Type B pancreatic cell (in vitro differentiated cells): ENCODE measurements at places on chromosomes 1 and 21. TPM values are rescaled to one million over a fixed set of nuclear protein-coding genes. Genes with fewer than 3 reads are reported as not detected.

The C1QA gene
- total RNA-seq, result 0.69 TPM in 1 of 2 replicates, not detected in the other

The MTARC1 gene
- total RNA-seq, result 11.3 and 18.0 TPM in 2 replicates

The SLAMF9 gene
- total RNA-seq, result not detected in 2 replicates

DNA sequence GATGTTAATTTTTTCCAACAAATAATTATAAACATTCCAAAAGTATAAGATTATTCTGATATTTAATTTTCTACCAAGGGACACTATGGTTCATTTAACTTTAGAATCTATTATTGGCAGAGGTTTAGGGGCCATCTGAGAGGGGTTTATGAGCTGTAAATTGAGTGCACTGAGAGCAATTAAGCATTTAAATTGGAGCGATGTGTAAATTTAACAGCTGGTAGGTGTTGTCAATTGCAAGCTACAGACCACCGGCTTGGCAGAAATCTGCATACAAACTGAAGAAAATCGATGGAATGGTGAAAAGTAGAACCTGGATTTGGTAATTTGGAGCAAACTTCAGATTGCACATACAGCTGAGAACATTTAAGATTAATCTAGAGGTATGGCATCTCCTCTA is 55.8 kb upstream of the MTF2 start:
- DNase-seq, result no peak

DNA sequence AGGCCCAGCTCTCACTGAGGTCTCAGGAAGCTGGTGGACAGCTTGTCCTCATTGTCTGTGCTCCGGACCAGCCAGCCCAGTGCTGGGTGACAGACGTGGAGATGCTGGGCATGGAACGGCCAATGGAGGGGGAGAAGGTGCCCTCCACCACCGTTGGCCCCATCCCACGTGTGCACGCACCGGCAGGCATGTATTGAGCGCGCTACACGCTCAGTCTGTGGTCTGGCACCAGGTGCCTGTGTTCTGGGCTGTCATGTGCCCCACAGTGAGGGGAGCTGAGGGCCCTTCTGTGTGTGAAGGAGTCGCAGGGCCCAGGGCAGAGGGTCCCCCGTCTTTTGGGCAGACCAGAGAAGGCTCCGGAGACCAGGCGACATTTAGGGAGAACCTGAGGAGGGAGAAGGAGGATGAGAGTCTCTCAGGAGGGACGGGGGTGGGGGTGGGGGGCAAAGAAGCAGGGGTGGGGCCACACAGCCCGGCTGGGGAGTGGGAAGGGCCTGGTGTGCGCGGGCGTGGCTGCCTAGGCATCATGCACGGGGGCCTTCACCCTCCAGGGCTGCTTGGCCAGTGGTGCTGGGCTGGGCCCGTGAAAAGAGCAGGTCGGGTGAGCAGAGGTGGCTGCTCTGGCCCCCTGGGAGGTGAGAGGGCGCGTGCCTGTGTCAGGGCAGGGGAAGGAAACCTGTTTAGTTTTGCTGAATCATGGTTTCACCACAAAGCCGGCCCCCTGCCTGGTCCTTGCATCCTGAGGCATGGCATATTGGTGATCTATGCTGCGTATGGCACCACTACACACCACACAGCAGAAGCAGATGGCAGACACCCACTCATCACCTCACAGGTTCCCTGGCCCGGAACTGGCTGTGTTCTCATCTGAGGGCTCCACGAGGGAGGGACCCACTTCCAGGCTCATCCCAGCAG is 86.7 kb upstream of the TTC34 start:
- no peak for DNase-seq

DNA sequence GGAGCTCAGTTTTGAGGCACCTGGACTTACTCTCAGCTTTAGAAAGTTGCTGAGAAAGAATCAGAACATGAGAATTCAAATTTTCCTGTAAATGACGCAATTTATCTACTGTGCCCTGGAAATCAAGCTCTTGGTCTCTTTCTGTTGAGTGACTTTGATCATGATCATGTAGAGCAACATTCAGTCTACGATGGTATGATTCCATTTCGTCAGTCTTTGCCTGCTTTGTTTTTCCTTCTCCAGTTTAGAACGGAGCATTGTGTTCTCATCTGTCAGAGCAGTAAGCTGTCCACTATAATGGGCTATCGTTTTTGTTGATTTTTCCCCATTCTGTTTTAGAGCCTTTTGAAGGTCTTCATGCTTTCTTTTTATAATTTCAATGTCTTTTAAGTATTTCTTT is 20.7 kb downstream of the SFT2D2 start:
- no peak for DNase-seq

- no peak for DNase-seq
Observed at GRCh38 chr1:162256287-162256686, 120.4 kb downstream of the SPATA46 start.
